Naive thymus-derived CD8-positive, alpha-beta T cell (primary cell): ENCODE measurements at places on chromosomes 11 and 22. TPM values are rescaled to one million over a fixed set of nuclear protein-coding genes. Genes with fewer than 3 reads are reported as not detected.

The SCN4B gene
- not detected for polyA plus RNA-seq

The RASL10A gene
- polyA plus RNA-seq, result not detected

DNA sequence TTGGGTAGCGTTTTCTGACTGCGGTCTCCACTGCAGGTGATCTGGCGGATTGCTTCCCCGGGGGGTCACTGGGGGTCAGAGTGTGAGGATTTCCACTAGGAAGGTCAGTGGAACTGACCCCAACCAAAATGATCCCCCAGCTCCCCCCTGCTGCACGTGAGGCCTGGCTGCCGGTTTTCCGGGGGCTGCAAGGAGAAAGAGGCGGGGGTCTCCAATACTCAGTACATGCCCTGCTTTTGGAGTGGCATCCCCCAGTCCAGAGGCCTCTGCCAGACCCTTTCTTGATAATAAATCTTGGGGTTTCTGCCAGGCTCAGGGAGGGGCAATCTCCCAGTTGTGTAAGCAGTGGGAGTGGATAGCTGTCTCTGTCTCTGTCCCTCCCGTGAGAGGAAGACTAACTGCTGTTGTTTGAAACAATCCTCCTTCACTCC, 71.5 kb upstream of the RTL6 start:
- no peak for DNase-seq

DNA sequence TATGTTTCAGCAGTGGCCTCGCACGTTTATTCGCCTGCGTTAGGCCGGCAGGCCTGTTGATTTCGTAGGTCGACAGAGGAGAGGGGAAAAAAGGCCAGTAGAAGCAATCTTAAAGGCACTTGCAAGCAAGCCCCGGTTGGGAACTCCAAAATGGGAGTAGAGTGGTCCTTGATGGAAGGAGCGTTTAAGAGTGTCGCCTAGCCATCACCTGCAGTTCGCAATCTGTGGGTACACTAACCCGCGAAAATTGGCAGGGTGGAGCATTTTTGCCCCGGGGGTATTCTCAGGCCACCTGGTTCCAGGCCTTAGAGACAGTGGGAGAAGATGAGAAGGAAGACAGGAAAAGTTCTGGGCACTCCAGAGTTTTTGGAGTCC, 1.1 kb downstream of the EWSR1 start:
- DNase-seq, result no peak

DNA sequence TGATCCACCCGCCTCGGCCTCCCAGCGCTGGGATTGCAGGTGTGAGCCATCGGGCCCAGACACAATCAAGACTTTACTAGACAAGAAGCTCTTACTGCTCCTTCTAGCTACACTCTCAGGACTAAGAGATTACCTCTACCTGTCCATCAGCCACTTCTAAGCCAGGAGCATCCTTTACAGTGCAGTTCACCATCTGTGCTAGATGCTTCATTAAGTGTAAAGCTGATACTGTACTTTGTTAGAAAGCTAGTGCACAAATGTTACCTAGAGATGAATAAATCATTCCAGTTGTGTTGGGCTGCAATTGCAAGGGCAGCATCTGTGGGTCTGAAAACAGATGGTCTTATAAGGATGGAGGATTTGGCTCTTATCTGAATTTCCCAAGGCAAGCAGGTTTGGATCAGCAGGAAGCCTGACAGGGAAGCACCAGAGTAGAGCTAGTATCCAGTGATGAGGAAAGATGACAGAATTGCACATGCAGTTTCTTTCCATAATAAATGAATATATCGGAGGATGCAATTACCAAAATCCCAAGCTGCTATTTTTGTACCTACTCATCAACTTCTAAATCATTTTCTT, 58.3 kb downstream of the FAM168A start:
- DNase-seq, result no peak

- peak; percentile 46 for DNase-seq
These were observed 18.8 kb downstream of the DDX25 start for GRCh38 chr11:125923012-125923579.

- DNase-seq, result no peak
These were observed 5.8 kb downstream of the SGSM3 start for GRCh38 chr22:40376149-40376548.

- no peak for DNase-seq
These were observed 29.4 kb downstream of the TUB start for GRCh38 chr11:8110396-8110795.
